ENCODE measurements at places on chromosomes 5 and 9.

- H3K27me3 ChIP-seq: no peaks in the 10 kb centered on the region
- peaks cover 32% of the 10 kb centered on the region for H3K4me1 ChIP-seq
- no peak for DNase-seq
- H3K36me3 ChIP-seq: no peaks in the 10 kb centered on the region
- H3K27ac ChIP-seq: no peak overlapping the region
- H3K4me3 ChIP-seq: no peak overlapping the region
Measured at GRCh38 chr5:134877159-134877558, 3.0 kb downstream of the TXNDC15 start.

DNA sequence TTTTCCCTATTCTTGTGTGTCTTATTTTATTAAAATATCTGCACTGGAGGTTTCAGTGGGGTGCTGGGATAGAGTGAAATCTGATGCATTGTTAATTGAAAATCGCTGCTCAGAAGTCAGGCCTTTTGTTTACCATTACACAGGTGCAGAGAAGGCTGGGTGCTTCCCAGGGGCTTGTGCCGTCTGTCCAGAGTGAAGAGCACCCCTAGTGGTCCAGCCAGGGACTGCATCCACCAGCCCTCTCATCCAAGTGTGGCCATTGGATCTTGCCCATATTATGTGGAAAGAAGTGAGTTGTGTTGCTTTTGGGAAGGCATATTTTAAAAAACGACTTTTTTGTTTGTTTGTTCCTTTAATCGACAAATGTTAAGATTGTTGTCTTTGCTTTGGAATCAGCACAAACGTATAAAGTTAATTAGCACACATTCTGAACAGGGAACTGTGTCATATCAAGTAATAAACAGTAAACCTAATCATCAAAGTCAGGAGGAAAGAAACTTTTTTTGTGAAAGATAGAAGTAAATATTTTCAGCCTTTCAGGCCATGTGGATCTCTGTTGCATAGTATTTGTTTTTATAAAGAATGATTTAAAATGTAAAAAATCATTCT lies 315.6 kb downstream of the MTRR start:
- H3K4me3 ChIP-seq: no peak overlapping the region
- peak; percentile 34 for DNase-seq
- no peaks in the 10 kb centered on the region for H3K4me1 ChIP-seq
- no peaks in the 10 kb centered on the region for H3K36me3 ChIP-seq
- H3K27ac ChIP-seq: no peak overlapping the region
- H3K27me3 ChIP-seq: no peaks in the 10 kb centered on the region

DNA sequence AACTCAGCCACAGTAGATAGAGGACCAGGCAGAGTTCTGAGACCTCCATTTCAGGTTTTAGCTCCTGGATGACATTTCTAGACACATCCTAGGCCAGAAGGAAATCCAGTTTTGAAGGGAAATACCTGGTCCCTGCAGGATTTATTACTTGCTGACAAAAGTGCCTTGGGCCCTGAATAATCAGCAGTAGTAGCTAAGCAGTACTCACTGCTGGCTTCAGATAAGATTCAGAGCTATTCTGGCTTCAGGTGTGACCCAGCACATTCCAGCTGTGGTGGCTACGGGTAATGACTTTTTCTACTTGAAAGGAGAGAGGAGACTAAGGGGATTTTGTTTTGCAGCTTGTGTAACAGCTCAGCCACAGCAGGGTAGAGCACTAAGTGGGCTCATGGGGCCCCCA lies 34.0 kb downstream of the NDUFAF2 start:
- no peak for DNase-seq
- no peaks in the 10 kb centered on the region for H3K27me3 ChIP-seq
- no peak overlapping the region for H3K4me3 ChIP-seq
- no peaks in the 10 kb centered on the region for H3K36me3 ChIP-seq
- H3K27ac ChIP-seq: no peak overlapping the region
- H3K4me1 ChIP-seq: no peaks in the 10 kb centered on the region

DNA sequence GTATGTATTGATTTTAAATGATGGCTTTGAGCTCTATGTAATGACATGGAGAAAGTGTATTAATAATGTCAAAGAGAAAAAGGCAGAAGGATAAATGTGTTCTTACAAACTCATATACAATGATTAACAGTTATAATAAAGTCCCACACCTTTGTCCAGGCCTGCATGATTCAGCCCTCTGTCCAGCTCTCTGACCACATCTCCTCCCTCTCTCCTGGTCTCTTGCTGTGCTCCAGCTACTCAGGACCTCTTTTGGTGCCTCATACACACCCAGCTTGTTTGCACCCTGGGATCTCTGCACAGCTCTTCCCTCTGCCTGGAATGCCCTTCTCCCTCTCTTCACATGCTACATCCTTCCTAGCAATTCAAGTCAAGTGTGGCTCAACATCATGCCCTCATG lies 37.5 kb upstream of the DMRT1 start:
- no peaks in the 10 kb centered on the region for H3K27me3 ChIP-seq
- no peak overlapping the region for H3K27ac ChIP-seq
- no peak for DNase-seq

All from naive thymus-derived CD4-positive, alpha-beta T cell (primary cell).